Hematopoietic multipotent progenitor cell treated with erythropoietin and hydrocortisone succinate and interleukin-3 and kit ligand, for 6 days (in vitro differentiated cells): ENCODE measurements at places on chromosomes 6 and 20.
A peak's percentile ranks its signal among the peaks of the same experiment; 100 is the strongest.

DNA sequence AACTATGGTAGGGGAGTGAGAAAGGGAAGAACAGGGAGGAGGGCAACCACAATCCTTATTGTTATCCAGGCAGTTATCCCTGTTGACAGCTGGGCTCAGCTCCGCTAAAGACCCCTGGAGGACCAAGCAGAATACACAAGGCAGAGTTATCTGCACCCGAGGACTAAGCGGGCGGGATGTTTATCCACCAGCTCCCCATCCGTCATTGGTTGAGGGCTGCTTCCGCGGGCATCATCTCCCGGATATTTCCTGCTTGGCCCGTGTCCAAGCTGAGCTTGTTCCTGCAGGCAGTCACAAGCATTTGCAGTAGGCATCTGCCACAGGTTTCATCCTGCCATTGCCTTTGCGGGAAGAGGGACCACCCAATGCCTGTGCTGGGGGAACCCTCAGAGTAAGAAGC is 102.1 kb downstream of the DLGAP4 start:
- DNase-seq: no peak

DNA sequence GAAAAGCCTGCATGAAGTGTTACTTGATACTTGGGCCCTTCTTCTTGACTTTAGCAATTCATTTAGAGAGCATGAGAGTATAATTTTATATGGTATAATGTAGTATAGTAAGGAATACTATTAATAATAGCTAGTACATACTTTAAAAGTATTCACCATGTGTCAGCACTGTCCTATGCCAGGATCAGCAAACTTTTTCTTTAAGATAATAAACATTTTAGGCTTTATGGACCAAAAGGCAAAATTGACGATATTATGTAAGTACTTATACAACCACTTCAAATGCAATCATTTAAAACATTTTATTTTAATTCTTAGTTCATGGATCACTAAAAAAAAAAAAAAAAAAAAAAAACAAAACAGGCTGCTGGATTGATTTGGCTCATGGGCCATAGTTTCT is 163.9 kb downstream of the IBTK start:
- DNase-seq: no peak

DNA sequence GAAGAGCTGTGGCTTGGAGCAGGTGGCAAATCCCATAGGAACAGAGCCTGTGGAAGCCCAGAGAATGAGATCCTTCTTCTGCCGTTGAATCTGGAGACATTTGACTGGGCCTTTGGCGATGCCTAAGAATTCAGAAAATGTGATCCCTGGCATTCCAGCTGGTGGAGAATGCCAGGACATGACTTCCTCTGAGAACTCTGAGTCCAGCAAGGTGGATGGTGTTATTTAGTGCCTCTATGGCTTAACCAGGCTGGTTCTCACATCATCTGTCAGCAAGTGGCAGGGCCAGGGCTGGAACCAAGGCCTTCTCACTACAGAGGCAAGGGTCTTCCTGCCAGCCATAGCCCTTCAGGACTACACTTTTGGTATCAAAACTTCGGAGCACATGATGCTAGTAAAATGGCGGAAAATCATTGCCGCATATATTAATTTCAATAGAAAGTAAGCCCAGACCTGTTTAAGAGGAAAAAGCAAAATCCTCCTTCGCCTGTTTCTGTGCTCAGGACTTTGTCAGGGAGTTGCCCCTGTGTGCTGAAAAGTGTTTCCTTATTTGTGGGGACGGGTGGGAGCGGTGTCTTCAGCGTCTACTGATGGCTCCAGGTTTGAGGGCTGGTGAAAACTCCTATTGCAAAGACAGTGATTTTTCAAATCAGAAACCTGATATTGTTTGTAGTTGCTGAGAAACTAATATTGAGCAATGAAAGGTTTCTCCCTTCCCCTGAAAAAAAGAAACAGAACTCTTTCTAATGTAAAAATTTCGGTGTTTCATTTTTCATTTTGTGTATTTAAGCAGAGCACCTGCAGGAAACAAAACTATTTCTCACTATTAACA is 23.9 kb downstream of the DUSP22 start:
- no peak for DNase-seq

DNA sequence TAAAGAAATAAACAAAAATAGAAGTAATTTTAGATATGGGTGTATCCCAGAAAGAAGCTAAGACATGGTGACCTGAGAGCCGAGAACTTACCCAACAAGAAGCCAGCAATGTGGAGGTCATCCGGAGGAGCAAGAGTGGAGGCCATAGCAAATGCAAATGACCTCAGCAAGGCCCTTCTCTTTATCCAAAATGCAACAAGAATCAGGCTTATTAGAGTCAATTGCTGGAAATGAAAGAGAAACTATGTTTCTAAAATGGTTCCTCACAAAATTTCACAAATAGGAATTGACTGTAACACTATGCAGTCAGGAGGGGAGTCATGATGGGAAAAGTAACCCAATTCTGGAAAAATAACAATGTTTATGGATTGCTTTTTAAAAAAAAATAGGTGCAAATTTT is 90.4 kb downstream of the TNFAIP3 start:
- DNase-seq: no peak

GRCh38 chr6:83429857-83430610 is 817 bp downstream of the ME1 start:
- DNase-seq: no peak

DNA sequence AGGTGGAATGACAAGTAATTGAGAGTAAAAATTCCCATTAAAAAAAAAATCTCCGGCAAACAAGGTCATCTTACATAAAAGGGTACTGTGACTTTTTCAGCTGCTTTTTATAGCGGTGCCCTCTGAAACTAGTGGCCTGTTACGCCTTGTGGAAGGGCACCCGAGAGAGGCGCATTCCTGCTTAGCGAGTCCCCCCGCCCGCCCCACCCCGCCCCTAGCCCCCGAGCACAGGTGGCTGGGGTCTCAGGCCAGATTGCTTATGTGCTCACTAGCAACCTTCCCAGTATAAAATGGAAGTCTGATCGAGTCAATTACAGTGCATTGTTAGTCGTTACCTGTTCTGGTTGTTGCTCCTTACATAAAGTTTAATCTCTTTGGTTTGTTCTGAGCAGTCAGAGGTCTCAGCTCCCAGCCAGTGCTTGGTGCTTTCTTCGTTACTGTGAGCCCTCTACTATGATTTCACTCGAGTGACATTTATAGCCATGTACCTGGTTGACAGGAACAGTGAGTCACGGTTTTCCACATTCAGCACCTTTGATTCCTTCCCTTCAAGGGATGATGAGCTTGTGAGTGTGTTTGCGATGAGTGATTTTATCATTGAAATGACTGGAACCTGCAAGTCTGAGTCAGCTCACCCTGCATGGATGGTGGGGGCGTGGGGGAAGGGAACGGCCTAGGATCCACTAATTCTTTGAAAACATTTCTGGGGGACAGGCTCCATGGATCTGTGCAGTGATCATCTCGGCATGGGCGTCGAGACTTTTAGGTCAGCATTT is 47.6 kb downstream of the ZDHHC14 start:
- no peak for DNase-seq

DNA sequence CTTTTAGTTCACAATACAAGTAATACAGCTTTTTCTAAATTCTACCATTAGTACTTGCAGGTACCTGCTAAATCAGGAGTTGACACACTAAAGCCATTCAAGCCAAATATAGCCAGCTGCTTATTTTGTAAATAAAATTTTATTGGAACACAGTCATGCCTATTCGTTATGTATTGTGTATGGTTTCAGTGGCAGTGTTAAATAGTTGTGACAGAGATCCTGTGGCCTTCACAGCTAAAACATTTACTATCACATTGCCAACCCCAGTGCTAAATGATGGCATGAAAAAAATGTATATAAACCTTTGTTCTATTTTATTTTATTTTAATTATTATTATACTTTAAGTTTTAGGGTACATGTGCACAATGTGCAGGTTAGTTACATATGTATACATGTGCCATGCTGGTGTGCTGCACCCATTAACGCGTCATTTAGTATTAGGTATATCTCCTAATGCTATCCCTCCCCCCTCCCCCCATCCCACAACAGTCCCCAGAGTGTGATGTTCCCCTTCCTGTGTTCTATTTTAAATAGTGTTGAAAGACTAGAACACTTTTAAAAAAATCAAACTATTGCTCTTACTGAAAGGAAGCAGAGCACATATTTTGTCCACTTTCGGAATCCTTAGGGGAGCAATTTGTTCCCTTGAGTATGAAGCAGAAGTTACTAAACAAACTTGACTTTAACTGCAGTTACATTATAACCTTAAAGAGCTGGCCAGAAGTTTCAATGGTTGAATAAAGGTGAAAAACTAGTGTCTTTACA is 115.7 kb downstream of the PRIM2 start:
- no peak for DNase-seq

GRCh38 chr6:148359228-148359627 is 16.6 kb downstream of the SASH1 start:
- no peak for DNase-seq

DNA sequence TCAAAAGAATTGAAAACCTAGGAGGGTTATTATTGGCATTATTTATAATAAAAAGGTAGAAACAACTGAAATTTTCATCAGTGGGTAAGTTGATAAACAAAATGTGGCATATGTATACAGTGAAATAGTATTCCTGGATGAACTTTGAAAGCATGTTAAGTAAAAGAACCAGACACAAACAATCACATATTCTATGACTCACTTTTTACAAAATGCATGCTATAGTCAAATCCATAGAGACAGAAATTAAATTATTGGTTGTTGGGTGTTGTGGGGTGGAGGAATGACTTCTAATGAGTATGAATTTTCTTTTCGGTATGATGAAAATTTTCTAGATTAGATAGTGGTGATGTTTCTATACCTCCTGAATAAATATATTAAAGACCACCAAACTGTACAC is 94.6 kb downstream of the LRRC1 start:
- no peak for DNase-seq

DNA sequence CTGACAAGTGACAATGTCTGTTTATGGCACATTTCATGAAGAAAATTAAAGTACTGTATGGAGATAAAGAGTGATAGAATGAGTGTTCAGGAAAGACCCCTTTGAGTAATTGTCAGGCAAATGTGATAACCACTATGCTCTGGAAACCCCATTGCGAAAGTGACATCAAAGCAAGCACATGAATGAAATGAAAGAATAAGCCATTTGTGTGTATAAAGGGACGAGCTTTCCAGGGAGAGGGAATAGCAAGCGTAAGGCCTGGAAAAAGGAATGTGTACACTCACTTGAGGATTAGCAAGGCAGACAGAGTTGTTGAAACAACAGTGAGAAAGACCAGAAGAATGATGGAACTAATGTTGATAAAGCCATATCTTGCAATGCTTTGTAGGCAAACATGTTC is 490.0 kb downstream of the GRIK2 start:
- no peak for DNase-seq

GRCh38 chr6:53410508-53411258 is 61.9 kb upstream of the ELOVL5 start:
- DNase-seq: peak; percentile 83

DNA sequence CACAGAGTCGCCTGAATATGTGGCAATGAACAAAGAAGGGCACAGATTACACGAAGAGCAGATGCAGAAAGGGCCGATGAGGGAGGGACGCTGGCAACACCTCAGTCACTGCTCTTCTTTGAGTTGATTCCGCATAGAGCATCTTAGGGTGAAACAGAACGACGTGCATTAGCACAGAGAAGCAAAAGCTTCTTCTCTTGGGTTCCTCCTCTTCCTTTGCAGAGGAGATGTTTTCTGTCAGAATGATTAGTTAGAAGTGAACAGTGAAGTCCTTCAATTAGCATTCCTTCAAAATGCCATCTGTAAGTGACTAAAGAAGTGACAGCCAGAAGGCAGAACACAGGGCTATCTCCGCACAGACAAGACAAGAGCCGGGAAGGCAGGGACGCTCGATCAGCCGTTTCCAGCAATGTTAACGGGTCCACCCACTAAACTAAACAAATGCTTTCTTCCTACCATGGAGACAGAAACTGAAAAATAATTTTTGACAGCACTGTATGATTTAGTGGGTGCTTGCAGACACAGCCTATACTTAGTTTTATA is 219.8 kb upstream of the AGPAT4 start:
- no peak for DNase-seq

DNA sequence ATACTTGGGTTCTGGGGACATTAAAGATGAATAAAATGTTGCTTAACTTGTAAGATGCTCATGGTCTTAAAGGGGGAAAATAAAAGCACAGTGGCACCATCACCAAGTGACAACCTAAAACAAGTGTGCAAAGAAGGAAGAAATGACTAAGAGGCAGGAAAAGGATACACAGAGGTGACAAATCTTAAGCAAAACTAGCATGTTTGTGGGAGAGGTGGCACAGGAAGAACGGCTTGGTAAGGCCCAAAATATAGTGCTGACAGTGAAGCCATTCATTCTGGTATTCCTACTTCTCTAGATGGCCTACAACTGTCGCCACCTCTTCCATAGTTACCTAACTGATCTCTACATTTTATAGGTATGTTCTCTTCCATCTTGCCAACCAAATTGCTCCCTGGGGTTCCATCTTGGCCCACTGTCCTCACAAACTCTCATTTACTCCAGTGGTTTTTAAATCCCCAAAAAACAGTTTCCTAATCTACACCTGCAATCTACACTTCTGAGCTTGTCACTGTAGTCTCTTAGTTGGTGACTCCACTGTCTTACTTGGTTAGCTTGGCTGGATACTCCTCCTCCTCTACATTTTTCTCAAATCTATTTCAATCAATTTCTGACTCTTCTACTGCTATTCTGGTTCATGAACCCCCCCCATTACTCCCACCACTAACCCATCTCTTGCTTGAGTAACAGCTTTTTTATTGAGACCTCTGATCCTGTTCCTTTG is 33.5 kb downstream of the FAM8A1 start:
- no peak for DNase-seq

DNA sequence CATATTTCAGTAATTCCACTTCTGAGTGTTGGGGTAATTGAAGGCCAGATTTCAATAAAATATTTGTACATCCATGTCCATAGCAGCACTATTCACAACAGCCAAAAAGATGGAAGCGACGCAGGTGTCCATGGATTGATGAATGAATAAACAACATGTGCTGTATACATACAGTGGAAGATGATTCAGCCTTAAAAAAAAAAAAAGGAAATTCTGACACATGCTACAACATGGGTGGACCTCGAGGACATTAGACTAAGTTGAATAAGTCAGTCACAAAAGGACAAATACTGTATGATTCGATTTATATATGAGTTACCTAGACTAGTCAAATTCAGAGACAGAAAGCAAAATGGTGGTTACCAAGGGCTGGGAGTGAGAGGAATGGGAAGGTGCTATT is 57.2 kb downstream of the TRAM2 start:
- no peak for DNase-seq

DNA sequence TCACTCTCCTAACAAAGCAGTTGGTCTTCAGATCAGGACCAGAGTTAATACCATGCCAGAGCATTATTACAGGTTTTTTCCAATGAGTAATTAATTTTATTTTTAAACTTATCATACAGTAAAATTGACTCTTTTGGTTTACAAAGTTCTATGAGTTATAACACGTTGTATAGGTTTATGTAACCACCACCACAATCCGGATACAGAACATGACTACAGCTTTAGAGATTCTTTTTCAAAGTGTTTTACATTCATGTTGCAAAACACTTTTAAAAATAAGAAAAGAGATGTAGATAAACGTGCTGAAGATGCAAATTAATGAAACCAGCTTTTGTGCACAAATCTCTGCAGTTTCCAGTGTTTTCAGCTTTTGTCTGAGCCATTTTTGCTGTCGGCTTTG is 1.5 kb upstream of the TPBG start:
- DNase-seq: no peak
